ENCODE measurements at places on chromosomes 7 and 10. TPM values are rescaled to one million over a fixed set of nuclear protein-coding genes. Genes with fewer than 3 reads are reported as not detected.

- H3K4me3 ChIP-seq: no peak overlapping the region
- no peaks in the 10 kb centered on the region for H3K36me3 ChIP-seq
- H3K27me3 ChIP-seq: no peaks in the 10 kb centered on the region
- no peak for DNase-seq
- no peak overlapping the region for H3K27ac ChIP-seq
These were observed 126.0 kb downstream of the ATRNL1 start for GRCh38 chr10:115219203-115219602.

DNA sequence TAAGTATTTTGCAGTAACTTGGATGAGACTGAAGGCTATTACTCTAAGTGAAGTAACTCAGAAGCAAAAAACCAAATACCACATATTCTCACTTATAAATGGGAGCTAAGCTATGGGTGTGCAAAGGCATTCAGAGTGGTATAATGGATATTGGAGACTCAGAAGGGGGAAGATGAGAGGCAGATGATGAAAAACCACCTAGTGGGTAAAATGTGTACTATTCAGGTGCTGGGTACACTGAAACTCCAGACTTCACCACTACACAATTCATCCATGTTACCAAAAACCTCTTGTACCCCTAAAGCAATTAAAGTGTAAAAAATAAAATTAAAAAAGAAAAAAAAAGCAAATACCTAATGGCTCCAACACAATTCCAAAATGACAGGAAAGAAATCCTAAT lies 351.7 kb downstream of the NXPH1 start:
- no peaks in the 10 kb centered on the region for H3K27me3 ChIP-seq
- no peaks in the 10 kb centered on the region for H3K4me1 ChIP-seq
- no peak for DNase-seq
- no peak overlapping the region for H3K4me3 ChIP-seq

TMEM243 gene
- total RNA-seq: 31.2 TPM

- peaks cover 18% of the 10 kb centered on the region for H3K4me1 ChIP-seq
- no peak for DNase-seq
- H3K4me3 ChIP-seq: no peak overlapping the region
- H3K27ac ChIP-seq: peak overlapping the region; percentile 46
- no peaks in the 10 kb centered on the region for H3K27me3 ChIP-seq
These were observed 15.7 kb downstream of the SDHAF3 start for GRCh38 chr7:97133159-97133558.

GRCh38 chr7:67788669-67789068 lies 792.0 kb downstream of the TYW1 start:
- H3K36me3 ChIP-seq: no peaks in the 10 kb centered on the region
- no peak overlapping the region for H3K4me3 ChIP-seq
- no peaks in the 10 kb centered on the region for H3K4me1 ChIP-seq
- peaks cover 1% of the 10 kb centered on the region for H3K27me3 ChIP-seq
- no peak overlapping the region for H3K27ac ChIP-seq

- no peaks in the 10 kb centered on the region for H3K27me3 ChIP-seq
- H3K27ac ChIP-seq: no peak overlapping the region
- no peaks in the 10 kb centered on the region for H3K36me3 ChIP-seq
- peaks cover 20% of the 10 kb centered on the region for H3K4me1 ChIP-seq
These were observed 103.7 kb downstream of the HIP1 start for GRCh38 chr7:75635036-75635435.

TMEM196 gene
- not detected for total RNA-seq

DNA sequence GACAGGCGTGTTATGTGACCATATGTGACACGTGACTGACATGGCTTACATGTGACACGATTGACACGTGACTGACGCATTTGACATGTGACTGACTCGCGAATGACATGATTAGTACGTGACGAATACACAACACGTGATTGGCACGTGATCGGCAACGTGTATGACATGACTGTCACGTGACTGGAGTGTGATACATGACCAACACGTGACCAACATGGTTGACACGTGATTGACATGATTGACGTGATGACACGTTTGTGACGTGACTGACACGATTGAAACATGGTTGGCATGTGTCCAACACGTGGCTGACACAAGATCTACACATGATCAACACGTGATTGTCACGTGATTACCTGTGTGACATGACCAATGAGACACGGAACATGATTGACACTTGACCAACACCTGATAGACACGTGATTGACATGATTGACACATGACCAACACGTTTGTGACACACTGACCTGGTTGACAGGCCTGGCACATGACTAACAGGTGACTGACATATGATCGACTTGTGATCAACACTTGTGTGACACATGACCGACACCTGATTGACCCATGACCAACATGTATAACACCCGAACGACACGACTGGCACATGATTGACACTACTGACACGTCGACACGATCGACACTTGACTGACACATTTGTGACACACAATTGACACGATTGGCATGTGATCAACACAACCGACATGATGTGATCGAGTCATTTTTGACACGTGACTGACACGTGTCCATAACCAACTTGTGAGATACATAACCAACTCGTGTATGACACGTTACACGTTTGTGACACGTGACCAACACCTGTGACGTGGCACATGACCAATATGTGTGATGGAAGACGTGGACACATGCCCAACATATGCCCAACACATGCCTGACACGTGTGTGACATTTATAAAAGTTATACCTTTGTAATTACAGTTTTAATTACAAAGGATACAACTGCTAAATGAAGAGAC lies 21.1 kb downstream of the CRPPA start:
- no peaks in the 10 kb centered on the region for H3K36me3 ChIP-seq
- no peaks in the 10 kb centered on the region for H3K4me1 ChIP-seq
- H3K4me3 ChIP-seq: no peak overlapping the region
- H3K27ac ChIP-seq: no peak overlapping the region

DNA sequence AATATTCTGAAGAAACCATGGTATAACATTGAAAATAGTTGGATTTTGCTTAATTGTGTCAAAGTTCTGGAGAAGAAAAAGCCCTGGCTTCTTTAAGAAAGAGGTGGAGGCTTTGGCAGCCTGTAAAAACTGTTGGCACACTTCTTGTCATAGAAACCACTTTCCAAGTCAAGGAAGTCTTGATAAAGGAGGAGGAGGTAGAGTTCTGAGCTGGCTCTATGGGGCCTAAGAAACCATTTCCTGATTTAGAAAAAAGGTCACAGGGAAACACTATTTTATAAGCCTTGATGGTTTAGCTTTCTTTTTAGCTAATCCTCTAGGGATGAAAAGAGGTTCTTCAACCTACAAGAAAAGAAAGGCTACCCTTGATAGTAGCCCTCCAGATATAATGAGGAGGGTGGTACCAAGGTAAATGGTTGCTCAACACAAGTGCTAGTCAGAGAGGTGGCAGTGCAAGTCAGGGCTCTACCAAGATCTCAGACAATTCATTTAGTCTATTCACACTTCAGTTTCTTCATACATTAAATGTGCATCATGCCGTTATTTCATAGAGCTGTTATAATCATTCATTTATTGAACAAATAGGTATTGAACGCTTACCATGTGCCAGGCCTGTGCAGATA lies 346.9 kb downstream of the RNLS start:
- no peaks in the 10 kb centered on the region for H3K4me1 ChIP-seq
- no peak for DNase-seq
- H3K4me3 ChIP-seq: no peak overlapping the region
- H3K36me3 ChIP-seq: no peaks in the 10 kb centered on the region
- H3K27ac ChIP-seq: no peak overlapping the region
- no peaks in the 10 kb centered on the region for H3K27me3 ChIP-seq

GRCh38 chr7:39634478-39634805 lies 11.1 kb downstream of the RALA start:
- peaks cover 9% of the 10 kb centered on the region for H3K36me3 ChIP-seq
- H3K4me3 ChIP-seq: no peak overlapping the region
- H3K27ac ChIP-seq: no peak overlapping the region
- DNase-seq: no peak
- H3K27me3 ChIP-seq: no peaks in the 10 kb centered on the region

- H3K4me1 ChIP-seq: peaks cover 10% of the 10 kb centered on the region
- H3K36me3 ChIP-seq: peaks cover 29% of the 10 kb centered on the region
- no peak for DNase-seq
- H3K4me3 ChIP-seq: no peak overlapping the region
- H3K27me3 ChIP-seq: no peaks in the 10 kb centered on the region
These were observed 85.1 kb downstream of the EEPD1 start for GRCh38 chr7:36238138-36238537.

GRCh38 chr7:144768633-144769032 lies 67.2 kb downstream of the TPK1 start:
- DNase-seq: no peak
- no peaks in the 10 kb centered on the region for H3K27me3 ChIP-seq
- no peaks in the 10 kb centered on the region for H3K4me1 ChIP-seq
- H3K36me3 ChIP-seq: no peaks in the 10 kb centered on the region

DNA sequence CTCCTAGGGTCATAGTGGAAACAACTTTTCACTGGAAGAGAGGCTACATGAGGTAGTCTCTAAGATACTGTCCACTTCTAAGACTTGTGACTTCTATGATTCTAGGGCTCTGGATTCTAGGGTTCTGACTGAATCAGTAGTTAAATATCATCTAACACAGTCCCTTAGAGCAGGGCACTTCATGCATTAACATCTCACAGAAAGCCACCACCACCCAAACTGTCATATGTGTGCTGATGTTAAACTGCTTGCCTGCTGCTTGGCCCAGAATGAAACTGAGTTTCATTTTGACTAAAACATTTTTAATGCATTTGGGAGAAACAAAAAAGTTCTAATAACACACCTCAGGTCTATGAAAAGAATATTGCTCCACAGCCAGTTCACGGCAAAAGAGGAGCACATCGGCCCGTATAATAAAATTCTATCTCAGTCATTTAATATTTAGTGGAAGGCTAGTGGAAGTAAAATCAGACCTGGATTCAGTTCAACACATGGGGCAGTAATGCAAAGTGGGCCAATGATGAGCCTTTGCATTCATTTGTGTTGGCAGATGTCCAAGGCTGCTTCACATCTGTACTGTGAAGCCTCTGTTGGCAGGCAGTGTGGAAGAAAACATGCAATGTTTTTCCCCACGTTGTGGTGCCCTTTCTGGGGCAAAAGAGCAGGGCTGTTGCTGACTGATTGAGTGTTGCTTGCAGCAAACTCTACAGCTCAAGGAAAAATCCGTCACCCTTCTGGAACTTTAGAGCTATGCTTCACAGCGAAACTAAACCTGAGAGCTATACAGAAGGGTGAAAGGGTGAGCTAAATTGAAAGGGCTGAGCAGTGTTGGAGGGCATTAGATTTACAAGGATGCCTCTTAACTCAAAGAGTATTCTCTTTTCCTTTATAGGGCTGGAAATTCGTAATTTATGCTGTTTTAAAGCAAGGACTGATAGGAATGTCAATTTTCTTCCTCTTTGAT lies 33.5 kb upstream of the AUTS2 start:
- DNase-seq: peak; percentile 2
- no peaks in the 10 kb centered on the region for H3K4me1 ChIP-seq
- H3K27me3 ChIP-seq: no peaks in the 10 kb centered on the region

DNA sequence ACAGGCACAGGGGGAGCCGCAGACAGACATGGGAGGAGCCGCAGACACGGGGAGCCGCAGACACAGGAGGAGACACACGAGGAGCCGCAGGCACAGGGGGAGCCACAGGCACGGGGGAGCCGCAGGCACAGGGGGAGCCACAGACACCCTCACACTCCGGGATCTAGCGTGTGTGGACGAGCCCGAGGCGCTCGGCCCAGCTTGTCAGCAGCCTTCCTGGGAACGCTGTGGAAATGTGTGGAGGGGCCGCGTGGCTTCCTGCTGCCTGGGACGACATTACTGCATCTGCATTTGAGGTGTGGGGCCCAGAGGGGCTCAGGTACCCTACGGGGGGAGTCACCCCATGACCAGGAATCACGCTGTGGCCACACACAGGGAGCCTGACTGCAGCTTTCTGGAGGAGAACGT lies 313.2 kb downstream of the PTPRN2 start:
- H3K27ac ChIP-seq: no peak overlapping the region
- no peaks in the 10 kb centered on the region for H3K36me3 ChIP-seq
- H3K27me3 ChIP-seq: no peaks in the 10 kb centered on the region
- peaks cover 9% of the 10 kb centered on the region for H3K4me1 ChIP-seq
- no peak for DNase-seq

GRCh38 chr10:1685699-1686490 lies 51.4 kb downstream of the ADARB2 start:
- H3K27ac ChIP-seq: no peak overlapping the region
- peaks cover 7% of the 10 kb centered on the region for H3K4me1 ChIP-seq
- H3K4me3 ChIP-seq: no peak overlapping the region
- no peak for DNase-seq

- no peak overlapping the region for H3K27ac ChIP-seq
- H3K4me1 ChIP-seq: no peaks in the 10 kb centered on the region
- DNase-seq: no peak
- no peaks in the 10 kb centered on the region for H3K27me3 ChIP-seq
These were observed 137.4 kb downstream of the MGMT start for GRCh38 chr10:129604333-129605032.

All from HepG2 (cell line).